ENCODE measurements at places on chromosomes 2 and 18.

- no peak for DNase-seq
Measured at GRCh38 chr2:211901226-211901846, 637.3 kb downstream of the ERBB4 start.

- DNase-seq: no peak
Measured at GRCh38 chr18:12990641-12990966, 558 bp upstream of the CEP192 start.

- no peak for DNase-seq
Measured at GRCh38 chr18:26729449-26729848, 136.1 kb downstream of the AQP4 start.

- no peak for DNase-seq
Measured at GRCh38 chr2:12719400-12720277, 2.9 kb downstream of the TRIB2 start.

DNA sequence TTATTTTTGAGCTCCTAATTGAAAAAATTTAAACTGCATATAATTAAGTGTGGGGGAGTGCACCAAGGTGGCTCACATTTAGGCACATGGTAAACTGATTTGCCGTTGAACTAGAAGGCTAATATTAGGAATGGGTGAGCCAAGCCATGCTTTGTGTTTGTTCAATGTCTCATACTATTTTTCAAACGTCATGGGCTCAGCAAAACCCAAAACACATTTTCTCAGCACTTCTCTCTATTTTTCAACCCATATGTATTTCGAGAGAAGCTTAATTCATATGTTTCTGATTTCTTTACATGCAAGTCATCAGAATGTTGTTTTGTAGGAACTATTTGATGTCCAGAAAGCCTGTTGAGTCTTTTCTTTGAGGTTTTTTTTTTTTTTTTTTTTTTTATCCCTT lies 291.2 kb downstream of the TCF4 start:
- DNase-seq: no peak

DNA sequence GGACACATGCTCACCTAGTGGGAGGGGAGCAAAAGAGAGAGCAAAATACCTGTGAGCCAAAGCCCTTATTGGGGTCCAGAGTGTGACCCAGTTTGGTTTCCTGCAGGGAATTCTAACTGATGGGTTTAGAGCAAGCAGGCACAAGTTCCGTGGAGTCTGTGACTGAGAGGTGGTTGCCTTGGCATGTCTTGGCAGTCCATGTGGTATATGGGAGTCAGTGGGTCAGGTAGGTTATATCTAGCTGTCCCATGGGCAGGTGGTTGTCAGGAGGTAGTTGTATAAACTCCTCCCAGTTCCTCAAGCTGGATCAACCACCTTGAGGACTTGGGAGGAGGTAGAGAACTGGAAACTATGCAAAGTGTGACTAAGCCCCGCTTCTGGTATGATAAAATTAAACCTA lies 452.8 kb upstream of the VWC2L start:
- no peak for DNase-seq

Data from glutamatergic neuron (in vitro differentiated cells).